ENCODE measurements at places on chromosomes 2 and 18.

- no peak for DNase-seq
These were observed 42.9 kb upstream of the SNED1 start for GRCh38 chr2:240955306-240956170.

DNA sequence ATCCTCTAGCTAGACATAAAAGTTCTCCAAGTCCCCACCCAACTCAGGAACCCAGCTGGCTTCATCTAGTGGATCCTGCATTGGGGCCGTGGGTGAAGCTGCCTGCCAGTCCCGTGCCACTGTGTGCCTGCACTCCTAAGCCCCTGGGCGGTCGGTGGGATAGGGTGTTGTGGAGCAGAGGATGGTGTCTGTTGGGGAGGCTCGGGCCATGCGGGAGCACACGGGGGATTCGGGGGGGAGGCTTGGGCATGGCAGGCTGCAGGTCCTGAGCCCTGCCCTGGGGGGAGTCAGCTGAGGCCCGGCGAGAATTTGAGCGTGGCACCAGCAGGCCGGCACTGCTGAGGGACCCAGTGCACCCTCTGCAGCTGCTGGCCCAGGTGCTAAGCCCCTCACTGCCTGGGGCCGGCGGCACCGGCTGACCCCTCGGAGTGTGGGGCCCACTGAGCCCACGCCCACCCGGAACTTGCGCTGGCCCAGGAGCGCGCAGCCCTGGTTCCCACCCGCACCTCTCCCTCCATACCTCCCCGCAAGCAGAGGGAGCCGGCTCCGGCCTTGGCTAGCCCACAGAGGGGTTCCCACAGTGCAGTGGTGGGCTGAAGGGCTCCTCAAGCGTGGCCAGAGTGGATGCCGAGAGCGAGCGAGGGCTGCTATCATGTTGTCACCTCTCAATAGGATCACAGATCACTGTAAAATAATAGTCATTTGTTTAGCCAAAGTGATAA, 86.4 kb downstream of the ARL6IP6 start:
- no peak for DNase-seq

- no peak for DNase-seq
These were observed 12.3 kb upstream of the C2orf42 start for GRCh38 chr2:70203086-70203485.

DNA sequence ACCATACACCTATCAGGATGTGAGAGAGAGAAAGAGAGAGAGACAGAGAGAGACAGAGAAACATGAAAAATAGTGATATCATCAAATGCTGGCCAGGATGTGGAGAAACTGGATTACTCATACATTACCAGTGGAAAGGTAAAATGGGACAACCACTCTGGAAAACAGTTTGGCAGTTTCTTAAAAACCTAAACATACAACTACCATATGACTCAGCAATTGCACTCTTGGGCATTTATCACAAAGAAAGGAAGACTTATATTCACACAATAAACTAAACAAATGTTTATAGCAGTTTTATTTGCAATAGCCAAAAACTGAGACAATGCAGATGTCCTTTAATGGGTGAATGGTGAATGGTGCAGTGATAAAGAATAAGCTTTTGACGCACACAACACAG, 29.1 kb downstream of the SLC4A3 start:
- no peak for DNase-seq

GRCh38 chr18:52394602-52395001, 54.6 kb downstream of the DCC start:
- DNase-seq, result no peak

DNA sequence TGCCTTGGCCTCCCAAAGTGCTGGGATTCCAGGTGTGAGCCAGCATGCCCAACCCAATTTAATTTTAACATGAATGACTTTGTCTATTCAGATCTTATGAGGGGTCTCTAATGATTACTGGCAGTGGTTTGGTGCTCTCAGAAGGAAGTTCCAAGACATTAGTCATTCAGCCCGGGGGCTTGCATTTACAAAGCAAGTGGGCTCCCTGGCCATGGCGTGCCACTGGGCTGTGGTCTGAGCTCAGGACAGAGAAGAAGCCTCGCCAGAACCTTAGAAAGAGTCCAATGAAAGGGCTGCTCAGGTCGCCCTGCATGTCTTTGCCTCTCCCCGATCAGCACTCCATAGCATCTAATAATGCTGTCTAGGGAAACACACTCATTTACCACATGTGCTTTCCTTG, 182.6 kb upstream of the CHAC2 start:
- no peak for DNase-seq

GRCh38 chr2:24272907-24273306, 87.4 kb downstream of the ITSN2 start:
- DNase-seq, result no peak

DNA sequence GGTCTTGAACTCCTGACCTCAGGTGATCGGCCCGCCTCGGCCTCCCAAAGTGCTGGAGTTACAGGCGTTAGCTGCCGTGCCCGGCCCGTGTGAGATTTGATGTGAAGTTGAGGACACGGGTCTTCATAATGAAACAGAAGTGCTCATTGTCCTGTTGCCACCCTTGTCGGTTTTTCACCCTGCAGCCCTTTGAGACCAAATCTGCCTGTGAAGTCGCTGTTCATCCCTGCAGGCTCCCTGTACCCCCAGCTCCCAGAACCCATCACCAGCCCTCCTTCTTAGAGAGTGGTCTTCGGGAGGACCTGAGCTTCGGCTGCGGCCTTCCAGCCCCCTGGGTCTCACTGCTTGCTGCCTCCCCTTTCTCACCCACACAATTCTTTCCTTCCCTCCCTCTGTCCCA, 325.2 kb downstream of the GBX2 start:
- DNase-seq, result no peak
